ENCODE measurements at places on chromosomes 2 and 18.

DNA sequence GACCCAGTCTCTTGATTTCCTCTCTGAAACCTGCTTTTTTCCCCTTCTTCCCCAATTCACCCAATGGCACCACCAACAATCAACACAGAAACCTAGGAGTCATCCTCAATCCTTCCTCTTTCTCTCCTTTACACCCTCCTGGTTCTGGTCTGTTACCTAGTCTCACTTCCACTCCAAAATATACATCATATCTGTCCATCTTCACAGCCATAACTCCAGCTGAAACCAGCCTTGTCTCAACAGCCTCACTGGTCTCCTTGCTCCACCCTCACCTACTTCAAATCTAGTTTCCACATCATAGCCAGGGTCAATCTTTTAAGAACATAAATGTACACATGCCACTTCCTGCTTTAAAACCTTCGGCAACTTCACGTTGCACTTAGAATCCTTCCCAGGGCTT lies 11.8 kb upstream of the TWSG1 start:
- H3K36me3 ChIP-seq, result peaks cover 3% of the 10 kb centered on the region
- H3K27ac ChIP-seq, result no peak overlapping the region
- H3K4me1 ChIP-seq, result peaks cover 9% of the 10 kb centered on the region
- H3K4me3 ChIP-seq, result no peak overlapping the region
- no peak for DNase-seq

- no peak overlapping the region for H3K4me3 ChIP-seq
- H3K27me3 ChIP-seq, result no peaks in the 10 kb centered on the region
- H3K4me1 ChIP-seq, result no peaks in the 10 kb centered on the region
- DNase-seq, result no peak
- H3K27ac ChIP-seq, result no peak overlapping the region
- H3K36me3 ChIP-seq, result no peaks in the 10 kb centered on the region
Observed at GRCh38 chr2:20626698-20627513, 24.0 kb downstream of the HS1BP3 start.

- no peaks in the 10 kb centered on the region for H3K36me3 ChIP-seq
- H3K4me3 ChIP-seq, result no peak overlapping the region
- peaks cover 26% of the 10 kb centered on the region for H3K27me3 ChIP-seq
- no peaks in the 10 kb centered on the region for H3K4me1 ChIP-seq
Observed at GRCh38 chr2:132680544-132680943, 10.5 kb upstream of the LYPD1 start.

DNA sequence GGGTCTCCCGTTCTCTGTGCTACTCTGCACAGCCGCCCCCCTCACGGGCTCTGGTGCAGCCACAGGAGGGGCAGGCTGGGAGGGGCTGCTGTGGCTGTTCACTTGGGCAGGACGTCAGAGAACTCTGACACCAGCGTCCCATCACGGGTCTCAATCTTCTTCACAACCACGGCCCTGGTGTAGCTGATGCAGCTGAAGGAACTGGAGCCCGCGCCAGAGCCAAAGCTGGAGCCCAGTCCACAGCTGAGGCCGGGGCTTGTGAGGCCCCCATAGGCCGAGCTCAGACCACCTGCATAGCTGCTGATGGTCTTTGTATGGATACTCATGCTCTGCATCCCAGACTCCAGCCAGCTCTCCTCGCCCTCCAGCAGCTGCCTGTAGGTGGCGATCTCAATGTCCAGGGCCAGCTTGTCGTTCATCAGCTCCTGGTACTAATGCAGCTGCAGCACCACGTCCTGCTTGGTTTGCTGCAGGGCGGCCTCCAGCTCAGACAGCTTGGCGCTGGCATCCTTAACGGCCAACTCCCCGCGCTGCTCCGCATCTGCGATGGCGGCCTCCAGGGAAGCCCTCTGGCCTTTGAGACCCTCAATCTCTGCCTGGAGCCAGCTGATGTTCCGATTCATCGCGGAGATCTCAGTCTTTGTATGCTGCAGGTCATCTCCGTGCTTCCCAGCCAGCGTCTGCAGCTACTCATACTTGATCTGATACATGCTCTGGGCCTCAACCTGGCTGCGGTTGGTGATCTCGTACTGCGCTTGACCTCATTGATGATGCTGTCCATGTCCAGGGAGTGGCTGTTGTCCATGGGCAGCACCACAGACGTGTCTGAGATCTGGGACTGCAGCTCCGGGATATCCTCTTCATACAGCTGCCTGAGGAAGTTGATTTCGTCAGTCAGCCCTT lies 7.4 kb upstream of the DUSP19 start:
- no peaks in the 10 kb centered on the region for H3K36me3 ChIP-seq
- H3K4me1 ChIP-seq, result no peaks in the 10 kb centered on the region
- H3K27ac ChIP-seq, result no peak overlapping the region
- no peak overlapping the region for H3K4me3 ChIP-seq

DNA sequence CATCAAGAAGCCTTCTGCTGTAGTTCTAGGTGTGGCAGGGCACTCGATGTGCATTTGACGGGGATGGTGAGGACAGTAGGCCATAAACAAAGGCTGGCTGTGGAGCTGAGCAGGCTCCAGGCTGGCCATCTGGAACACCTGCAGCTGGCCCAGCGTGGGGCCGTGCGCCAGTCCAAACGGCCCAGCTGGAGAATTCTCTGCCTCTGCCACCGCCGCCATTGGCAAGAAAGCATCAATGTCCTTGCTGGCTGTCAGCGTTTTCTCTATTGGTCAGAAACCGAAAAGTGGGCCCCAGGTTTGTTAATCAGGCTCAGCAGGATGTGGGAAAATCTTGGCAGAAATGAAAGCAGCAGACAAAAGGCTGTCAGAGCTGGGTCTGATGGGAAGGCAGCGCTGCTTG lies 24.0 kb upstream of the CTIF start:
- H3K36me3 ChIP-seq, result no peaks in the 10 kb centered on the region
- H3K27me3 ChIP-seq, result no peaks in the 10 kb centered on the region
- H3K27ac ChIP-seq, result no peak overlapping the region
- no peak for DNase-seq

GRCh38 chr18:56869189-56869777 lies 218.1 kb downstream of the WDR7 start:
- no peak for DNase-seq
- peaks cover 12% of the 10 kb centered on the region for H3K4me1 ChIP-seq
- no peak overlapping the region for H3K27ac ChIP-seq
- no peak overlapping the region for H3K4me3 ChIP-seq
- H3K27me3 ChIP-seq, result no peaks in the 10 kb centered on the region
- H3K36me3 ChIP-seq, result no peaks in the 10 kb centered on the region

GRCh38 chr2:8858910-8859309 lies 21.5 kb upstream of the KIDINS220 start:
- peaks cover 15% of the 10 kb centered on the region for H3K36me3 ChIP-seq
- peaks cover 31% of the 10 kb centered on the region for H3K4me1 ChIP-seq

GRCh38 chr18:21000667-21001066 lies 110.9 kb downstream of the ROCK1 start:
- H3K4me3 ChIP-seq, result no peak overlapping the region
- H3K36me3 ChIP-seq, result peaks cover 32% of the 10 kb centered on the region
- H3K27me3 ChIP-seq, result no peaks in the 10 kb centered on the region
- H3K4me1 ChIP-seq, result peaks cover 3% of the 10 kb centered on the region
- H3K27ac ChIP-seq, result no peak overlapping the region

GRCh38 chr2:199778655-199779054 lies 72.3 kb downstream of the FTCDNL1 start:
- H3K36me3 ChIP-seq, result no peaks in the 10 kb centered on the region
- H3K27me3 ChIP-seq, result peaks cover 19% of the 10 kb centered on the region
- H3K4me1 ChIP-seq, result no peaks in the 10 kb centered on the region
- H3K4me3 ChIP-seq, result no peak overlapping the region
- H3K27ac ChIP-seq, result no peak overlapping the region

- no peak overlapping the region for H3K4me3 ChIP-seq
- H3K4me1 ChIP-seq, result no peaks in the 10 kb centered on the region
- H3K27me3 ChIP-seq, result no peaks in the 10 kb centered on the region
- DNase-seq, result no peak
- no peak overlapping the region for H3K27ac ChIP-seq
- H3K36me3 ChIP-seq, result no peaks in the 10 kb centered on the region
Observed at GRCh38 chr2:17334300-17334699, 183.9 kb downstream of the RAD51AP2 start.

DNA sequence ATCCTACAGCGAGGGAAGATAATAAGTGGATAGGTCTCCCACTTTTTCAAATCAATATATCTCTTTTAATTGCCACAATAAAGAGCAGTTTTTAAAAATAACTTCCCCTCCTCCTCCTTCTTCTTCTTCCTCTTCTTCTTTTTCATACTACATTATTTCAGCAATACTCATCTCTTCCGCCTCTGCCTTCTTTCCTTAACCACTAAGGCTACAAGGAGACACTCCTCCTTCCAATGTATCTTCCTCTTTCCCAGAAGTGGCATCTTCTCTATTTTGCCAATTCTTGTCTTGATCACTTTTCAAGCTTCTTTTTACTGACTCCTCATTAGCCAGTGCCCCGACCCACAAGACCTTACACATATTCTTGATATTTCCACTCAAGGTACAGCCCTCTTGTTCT lies 546.6 kb upstream of the CHAC2 start:
- no peak overlapping the region for H3K27ac ChIP-seq
- H3K4me1 ChIP-seq, result peaks cover 16% of the 10 kb centered on the region
- H3K4me3 ChIP-seq, result no peak overlapping the region
- H3K36me3 ChIP-seq, result no peaks in the 10 kb centered on the region

DNA sequence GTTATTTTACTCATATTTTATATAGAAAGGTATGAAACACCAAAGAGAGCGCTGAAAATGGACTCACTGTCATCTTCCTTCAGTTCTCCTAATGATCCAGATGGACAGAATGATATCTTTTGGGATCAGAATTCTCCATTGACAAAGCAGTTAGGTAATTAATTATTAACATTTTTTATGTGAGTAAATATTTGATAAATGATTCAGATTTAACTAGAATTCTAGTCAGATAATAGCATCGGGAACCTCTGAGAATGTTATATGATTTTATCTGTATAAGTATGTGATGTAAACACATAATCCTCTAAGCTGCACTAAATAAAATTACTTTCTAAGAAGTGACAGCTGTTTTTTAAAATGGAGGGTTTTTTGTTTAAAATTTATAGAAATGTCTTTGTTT lies 2.0 kb downstream of the ETAA1 start:
- H3K27ac ChIP-seq, result peak overlapping the region; percentile 69
- DNase-seq, result no peak
- H3K27me3 ChIP-seq, result no peaks in the 10 kb centered on the region
- H3K4me3 ChIP-seq, result peak overlapping the region; percentile 99
- peaks cover 6% of the 10 kb centered on the region for H3K36me3 ChIP-seq

DNA sequence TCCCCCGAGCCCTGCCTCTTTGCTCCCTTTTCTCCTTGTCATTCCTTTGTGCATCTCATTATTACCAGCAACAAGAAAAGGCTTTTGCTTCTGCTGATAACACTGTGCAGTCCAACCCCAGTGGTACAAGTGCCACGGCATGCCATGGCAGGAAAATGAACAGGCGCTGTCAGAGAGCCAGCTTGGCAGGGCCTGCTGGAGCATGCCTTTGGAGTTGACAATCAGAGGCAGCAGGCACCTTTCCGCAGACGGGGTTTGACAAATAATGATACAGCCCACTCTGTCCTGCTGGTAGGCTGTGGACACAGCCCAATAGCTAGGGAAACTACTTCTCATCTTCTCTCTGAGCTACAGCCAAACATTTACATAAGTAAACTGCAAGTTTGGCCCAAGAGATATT lies 243.9 kb upstream of the LRRTM1 start:
- peaks cover 9% of the 10 kb centered on the region for H3K4me1 ChIP-seq
- no peak overlapping the region for H3K27ac ChIP-seq
- no peak for DNase-seq
- H3K36me3 ChIP-seq, result no peaks in the 10 kb centered on the region

- no peak overlapping the region for H3K27ac ChIP-seq
- DNase-seq, result no peak
- H3K4me1 ChIP-seq, result peaks cover 3% of the 10 kb centered on the region
- H3K36me3 ChIP-seq, result peaks cover 24% of the 10 kb centered on the region
Observed at GRCh38 chr2:135603543-135603942, 72.3 kb downstream of the R3HDM1 start.

- H3K36me3 ChIP-seq, result no peaks in the 10 kb centered on the region
- DNase-seq, result no peak
- H3K4me3 ChIP-seq, result no peak overlapping the region
- H3K4me1 ChIP-seq, result peaks cover 29% of the 10 kb centered on the region
- H3K27ac ChIP-seq, result peak overlapping the region; percentile 92
- no peaks in the 10 kb centered on the region for H3K27me3 ChIP-seq
Observed at GRCh38 chr18:9437021-9437437, 38.3 kb upstream of the RALBP1 start.

DNA sequence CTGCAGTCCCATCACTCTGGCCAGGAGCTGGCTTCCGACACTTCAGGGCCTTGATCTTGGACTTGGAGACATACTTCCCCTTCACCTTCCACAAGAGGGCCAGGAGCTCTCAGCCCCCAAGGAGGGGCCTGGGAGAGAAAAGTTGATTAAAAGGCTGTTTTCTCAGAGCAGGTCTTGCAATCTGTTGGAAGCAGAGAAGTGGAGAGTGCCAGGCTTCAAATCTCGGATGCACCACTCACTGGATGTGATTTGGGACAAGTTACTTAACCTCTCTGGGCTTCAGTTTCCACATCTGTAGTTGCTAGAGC lies 255.3 kb downstream of the CYP26B1 start:
- peaks cover 20% of the 10 kb centered on the region for H3K4me1 ChIP-seq
- H3K36me3 ChIP-seq, result no peaks in the 10 kb centered on the region
- DNase-seq, result no peak
- H3K27me3 ChIP-seq, result no peaks in the 10 kb centered on the region
- no peak overlapping the region for H3K27ac ChIP-seq
